ENCODE measurements at places on chromosomes 2 and 18.

- no peak for DNase-seq
Measured at GRCh38 chr2:60516383-60516811, 37.1 kb downstream of the BCL11A start.

DNA sequence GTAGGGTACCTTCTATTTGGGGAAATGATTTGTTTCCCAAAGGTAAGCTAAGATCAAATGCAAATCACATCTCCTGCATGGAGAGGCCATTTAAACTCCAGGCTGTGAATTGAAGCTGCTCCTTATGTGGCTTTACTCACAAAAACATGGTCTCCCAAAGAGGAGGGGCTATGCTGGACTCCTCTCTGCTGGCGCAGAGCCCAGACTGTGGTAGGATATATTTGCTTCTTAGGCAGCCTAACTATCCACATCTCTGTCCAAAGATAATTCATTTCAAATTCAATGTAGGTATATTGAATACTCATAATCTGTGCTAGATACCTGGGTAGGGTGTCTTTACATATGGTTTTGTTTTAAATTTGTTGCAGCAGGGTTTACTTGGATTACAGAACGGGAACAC is 358.5 kb downstream of the ALK start:
- no peak for DNase-seq

DNA sequence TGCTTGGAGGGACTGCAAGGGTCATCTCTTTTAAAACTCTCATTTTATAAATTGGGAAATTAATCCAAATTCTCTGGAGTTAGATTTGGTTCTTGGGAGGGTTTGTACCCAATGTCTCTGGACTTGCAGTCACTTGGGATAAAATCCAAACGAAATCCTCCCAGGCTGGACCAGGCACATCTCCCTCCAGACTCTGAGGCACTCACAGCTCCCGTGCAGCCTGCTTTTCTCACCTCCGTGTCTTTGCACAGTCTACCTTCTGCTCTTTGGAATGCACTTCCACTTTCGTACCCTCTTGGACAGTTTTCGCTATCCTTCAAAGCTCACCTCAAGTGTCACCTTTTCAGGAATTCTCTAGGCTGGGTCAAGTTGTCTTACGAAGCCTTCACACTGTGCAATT is 166.3 kb downstream of the MYCN start:
- DNase-seq: no peak

DNA sequence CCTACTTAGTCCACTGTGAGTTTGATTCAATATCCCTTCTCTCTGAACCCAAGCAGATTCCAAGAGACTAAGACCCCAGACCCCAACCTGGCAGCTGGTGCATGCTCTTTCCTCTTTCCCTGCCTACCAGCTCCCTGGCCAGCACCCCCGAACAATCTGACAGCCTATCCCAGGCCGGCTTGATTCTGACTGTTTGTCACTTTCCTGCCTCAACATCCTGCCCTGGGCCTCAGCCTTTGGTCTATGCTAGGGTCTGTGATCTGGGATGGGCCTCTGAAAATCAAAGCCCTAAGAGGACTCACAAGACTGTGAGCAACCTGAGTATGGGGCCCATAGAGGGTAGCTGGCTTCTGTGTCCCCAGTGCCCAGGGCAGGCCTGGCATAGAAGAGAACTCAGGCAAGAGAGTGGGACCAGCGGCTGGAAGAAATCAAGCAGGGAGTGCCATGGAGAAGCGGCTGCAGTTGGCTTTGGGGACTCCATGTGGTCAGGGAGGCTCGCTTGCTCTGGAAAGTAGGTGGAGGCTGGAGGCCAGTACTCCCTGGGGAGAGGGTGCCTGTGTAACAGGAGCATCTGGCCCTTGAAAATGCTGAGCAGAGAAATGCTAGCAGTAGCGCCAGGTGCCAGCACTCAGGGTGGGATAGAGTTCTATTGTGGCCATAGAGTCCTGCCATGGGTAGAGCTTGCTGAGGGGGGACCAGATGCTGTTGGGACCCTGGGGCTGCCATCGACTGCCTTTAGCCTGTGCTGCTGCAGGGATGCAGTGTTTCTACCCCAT is 343.9 kb downstream of the DYSF start:
- no peak for DNase-seq

DNA sequence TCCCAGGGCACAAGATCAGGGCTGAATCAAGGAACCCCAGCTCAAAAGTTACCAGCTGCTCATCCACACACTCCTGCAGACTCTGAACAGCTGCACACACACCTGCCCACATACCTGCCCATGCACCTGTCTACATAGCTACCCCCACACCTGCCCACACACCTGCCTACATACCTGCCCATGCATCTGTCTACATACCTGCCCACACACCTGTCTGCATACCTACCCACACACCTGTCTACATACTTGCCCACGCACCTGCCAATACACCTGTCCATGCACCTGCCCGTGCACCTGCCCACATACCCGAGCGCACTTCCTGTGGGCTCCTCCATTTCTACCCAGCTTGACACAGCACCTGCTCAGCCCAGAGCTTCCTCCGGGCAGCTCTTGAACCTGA is 122.8 kb upstream of the AGAP1 start:
- DNase-seq: no peak

DNA sequence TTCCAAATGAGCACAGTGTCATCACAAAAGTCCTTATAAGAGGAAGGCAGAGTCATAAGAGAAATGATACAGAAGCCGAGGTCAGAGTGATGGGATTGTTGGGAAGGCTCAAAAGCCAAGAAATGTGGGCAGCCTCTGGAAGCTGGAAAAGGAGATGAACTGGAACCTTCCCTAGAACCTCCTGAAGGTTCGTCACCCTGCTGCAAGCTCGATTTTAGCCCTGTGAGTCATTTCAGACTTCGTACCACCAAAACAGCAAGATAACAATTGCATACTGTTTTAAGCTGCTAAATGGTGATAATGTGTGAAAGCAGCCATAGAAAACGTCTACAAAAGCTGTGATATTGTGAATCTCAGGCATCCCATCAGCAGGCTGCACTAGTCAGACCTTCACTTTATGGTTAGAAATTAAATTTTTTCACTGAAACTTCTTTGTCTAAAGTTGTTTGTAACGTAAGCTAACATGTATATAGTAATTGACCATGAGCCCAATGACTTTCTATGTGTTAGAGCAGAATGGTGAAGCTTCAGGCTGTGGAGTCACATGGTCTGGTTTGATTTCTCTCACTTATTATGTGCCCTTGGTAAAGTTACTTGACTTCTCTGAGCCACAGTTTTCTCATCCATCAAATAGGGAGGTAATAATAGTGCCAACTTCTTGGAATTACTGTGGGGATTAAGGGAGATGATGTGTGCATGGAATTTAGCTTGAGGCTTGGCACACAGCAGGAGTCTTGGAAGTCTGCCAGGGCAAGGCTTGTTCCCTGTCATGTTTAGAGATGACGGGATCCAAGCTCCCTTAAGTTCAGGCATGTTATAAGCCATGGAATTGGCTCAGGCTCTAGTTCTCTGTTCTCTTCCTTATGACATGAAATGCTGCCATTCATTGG is 132.0 kb upstream of the CCDC195 start:
- DNase-seq: no peak

DNA sequence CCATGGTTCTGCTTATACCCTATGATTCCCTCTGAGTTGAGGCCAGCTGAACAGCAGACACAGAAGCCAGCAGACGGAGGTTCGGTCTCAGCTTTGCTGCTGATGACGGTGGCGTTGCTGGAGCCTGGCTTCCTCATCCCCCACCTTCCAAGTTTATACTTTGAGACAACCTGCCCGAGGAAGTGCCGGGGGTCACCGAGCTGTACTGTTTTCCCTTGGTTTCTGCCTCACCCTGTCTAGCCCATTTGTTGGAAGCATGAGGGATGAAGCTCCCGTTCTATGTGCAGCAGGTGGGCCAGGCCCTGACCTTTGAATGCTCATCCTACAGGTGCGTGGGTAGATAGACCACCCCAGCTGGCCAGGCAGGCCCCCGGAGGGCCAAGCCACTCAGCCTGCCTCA is 117.3 kb downstream of the MYCN start:
- DNase-seq: no peak

DNA sequence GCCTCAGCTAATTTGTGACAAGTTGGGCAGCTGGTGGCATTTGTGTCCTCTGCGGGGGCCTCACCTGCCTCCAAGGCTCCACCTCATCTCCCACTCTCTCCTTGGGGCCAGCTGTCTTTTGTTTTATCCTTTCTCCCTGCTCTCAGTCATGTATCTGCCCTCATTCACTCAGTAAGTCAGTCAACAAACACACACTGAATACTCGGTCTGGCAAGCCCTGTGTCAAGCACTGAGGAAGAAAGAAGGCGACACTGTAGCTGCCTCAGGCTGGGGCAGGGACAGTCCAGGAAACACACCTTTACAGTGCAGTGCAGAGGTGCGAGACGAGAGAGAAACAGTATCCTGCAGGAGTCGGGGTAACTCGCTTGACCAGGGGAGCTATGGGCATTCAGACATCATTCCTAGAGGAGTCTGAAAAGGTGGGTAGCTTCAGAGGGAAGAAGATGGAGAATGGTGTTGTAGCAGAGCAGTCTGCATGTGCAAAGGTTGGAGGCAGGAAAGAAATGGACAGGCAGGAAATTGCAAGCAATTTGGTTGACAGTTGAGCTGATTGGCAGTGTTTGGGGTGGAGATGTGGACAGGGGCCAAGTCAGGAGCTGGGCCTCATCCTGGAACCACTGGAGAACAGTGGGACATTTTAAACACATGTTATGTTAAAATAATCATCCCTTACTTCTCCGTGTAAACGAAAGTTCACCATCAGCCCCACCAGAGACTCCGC is 34.9 kb downstream of the SCTR start:
- no peak for DNase-seq

DNA sequence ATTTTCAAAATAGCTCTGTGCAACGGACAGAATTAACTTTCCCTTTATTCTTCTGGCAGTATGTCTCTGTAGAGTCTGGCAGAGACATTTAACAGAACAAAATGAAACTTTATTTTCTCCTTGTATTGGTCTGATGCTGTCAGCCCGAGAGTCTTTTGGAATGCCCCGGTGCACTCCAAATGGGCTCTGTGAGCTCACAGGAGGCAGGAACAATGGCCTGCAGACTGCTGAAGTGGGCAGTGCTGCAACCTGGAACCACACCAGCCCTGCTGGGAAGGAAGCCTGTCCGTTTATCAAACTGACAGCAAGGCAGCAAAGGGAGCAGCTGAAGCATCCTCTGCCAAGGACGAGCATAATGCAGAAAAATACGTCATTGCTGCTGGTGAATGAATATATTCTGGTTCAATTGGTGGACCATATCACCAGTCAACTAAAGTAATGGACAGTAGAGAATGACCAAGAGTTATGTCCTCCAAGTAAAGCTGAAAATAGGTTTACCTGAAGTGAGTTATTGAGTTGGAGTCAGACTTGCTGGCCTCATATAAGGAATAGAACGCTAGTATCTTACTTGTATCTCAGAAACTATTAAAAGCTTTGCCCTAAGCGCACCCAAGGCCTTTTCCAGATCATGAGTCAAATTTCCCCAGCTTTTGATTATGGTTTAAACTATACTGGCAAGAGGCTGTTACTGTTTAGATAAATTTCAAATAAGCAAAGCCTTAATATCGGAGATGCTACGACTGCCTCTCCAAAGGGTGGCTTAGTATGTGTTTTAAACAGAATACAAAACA is 207.6 kb upstream of the TANK start:
- DNase-seq: no peak

DNA sequence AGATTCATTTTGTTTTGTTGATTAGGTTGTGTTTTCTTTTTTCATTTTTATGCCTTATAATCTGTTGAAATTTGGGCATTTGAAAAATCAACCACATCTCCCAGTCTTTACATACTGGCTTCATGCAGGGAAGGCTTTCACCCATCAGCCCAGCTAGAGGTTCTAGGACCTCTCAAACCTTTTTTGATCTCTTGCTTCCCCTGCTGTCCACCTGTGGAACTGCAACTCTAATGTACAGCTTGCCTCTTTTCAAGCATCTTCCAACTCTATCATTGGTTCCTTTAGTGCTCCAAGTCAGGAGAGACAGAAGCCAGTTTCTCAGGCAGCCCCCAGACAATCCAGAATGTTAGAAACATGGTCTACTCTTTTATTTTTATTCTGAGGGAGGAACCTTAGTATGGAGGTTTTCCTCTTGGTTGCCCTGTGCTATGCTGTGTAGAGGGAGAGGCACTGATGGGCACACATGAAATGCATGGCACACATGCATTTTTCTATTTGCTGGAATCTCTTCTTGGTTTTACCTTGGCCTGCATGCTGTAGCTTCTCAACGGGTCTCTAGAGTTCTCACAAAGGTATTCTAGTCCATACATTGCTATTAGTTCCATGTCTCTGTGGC is 107.2 kb upstream of the L3MBTL4 start:
- DNase-seq: no peak

- no peak for DNase-seq
Measured at GRCh38 chr2:44933434-44933951, 8.0 kb upstream of the SIX3 start.

- DNase-seq: no peak
Measured at GRCh38 chr2:65396348-65397026, 35.9 kb downstream of the SPRED2 start.

DNA sequence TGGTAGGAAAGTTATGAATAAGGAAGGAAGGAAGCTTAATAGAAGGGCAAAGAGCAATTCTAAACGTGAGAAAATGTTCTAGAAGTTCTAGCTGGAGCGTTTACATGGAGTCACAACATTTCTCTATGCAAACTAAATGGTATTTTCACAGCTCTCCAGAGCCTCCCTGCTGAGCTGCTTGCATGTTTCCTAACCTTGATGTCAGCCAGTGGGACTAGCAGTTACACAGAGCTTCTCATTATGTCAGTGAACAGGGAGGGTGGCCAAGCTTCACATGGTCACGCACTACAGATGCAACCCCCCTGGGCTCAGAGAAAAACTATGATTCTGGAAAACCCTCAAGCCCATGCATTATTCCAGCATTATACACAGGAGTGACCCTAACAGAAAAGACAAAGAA is 153.4 kb upstream of the CCDC150 start:
- no peak for DNase-seq

- DNase-seq: no peak
Measured at GRCh38 chr2:238701341-238702206, 146.3 kb upstream of the TWIST2 start.

- no peak for DNase-seq
Measured at GRCh38 chr2:42261518-42262195, 92.5 kb downstream of the EML4 start.

DNA sequence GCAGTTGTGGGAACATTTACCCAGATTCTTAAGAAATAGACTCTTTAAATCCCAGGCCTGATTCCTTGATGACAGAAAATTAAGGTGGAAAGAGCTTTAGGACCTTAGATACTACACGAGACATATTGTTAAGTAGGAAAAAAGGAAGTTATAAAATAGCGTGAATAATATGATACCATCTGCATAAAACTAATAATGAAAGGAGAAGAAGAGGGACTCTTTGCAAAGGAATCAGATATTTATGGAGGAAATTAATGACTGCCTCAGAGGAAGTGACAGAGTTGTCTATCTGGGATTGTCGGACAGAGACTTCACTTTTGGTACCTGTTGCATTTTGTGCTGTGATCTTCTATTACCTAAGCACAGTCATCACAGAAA is 20.8 kb downstream of the APCDD1 start:
- no peak for DNase-seq

- DNase-seq: no peak
Measured at GRCh38 chr2:138974651-138975050, 194.5 kb upstream of the NXPH2 start.

- DNase-seq: no peak
Measured at GRCh38 chr2:177579486-177580036, 187.0 kb downstream of the AGPS start.
